ENCODE measurements at places on chromosomes 1 and 21.

GRCh38 chr21:19731251-19731650, 1267.0 kb upstream of the NCAM2 start:
- no peak for DNase-seq

DNA sequence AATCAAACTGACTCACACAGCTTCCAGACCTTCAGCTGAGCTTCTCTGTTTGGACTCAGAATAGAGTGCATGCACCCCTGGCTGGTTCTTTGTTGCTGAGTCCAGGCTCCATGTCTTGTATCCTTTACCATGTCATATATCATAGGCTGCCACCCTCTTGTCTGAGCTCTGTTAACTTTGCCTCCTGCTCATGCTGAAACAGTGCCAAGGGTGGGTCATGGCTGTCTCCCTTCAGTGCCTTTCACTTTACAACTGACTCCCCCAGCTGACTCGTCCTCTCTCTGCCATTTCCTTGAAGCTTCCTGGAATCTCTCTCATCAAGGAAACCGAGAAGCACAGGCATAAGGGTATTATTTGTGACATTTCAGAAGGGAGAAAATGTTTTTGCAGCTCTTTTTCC, 885.3 kb downstream of the TTLL7 start:
- no peak for DNase-seq

- DNase-seq: no peak
Measured at GRCh38 chr1:54136269-54136896, 16.4 kb downstream of the CDCP2 start.

DNA sequence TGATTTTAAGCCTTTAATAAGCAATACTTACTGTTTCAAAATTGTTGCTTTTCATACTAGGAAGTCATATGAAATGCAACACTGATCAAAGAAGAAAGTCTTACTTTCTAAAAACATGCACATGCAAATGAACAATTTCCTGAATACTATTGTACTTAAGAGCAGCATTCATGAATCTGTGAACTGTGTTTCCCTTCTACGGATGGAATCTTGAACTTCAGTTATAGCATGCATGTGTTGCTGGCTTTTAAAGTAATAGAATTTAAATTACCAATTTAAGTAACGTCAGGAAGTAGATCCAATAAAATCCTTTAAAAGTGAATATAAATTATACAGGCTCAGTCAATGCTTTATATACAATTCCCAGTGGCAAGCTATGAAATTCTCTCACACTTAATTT, 348.9 kb downstream of the KCNT2 start:
- no peak for DNase-seq

- no peak for DNase-seq
Measured at GRCh38 chr1:248140846-248141245, 4.1 kb upstream of the OR2M5 start.

DNA sequence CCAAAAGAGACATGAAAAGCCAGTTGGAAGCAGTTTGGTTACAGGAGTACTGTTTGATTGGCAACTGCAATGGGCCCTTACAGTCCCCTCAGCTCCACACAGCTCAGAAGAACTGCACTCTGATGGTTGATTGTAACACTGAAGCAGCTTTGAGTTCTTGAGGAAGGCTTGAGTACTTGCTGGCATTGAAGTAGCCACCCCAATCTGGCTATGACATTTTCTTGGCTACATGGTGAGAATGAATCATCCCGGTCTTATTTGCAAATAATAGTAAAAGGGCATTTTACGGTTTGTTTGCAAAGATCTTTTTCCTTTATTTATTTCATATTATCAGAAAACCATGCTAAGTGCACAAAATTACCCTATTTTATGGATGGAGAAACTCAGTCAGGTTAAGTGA, 159.7 kb upstream of the BEND5 start:
- no peak for DNase-seq

GRCh38 chr1:84108900-84109578, 35.0 kb upstream of the PRKACB start:
- DNase-seq: no peak

DNA sequence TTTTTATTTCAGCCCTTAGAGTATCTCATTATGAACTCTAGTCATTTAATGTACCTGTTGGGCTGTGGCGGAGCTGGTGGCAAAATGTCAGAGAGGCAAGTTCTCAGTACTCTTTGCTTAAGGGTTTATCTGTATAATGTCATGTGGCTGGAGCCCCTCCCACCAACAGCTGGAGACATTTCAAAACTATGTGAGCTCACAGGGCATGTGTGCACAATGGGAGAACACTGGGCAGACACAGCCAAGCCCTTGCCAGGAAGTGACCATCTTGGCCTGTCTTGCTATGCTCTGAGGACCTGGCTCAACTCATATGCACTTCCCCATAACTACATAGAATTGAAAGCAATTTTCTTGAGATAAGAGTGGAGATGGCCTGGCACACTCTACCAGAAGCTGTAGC, 296.4 kb downstream of the PTPRU start:
- no peak for DNase-seq

DNA sequence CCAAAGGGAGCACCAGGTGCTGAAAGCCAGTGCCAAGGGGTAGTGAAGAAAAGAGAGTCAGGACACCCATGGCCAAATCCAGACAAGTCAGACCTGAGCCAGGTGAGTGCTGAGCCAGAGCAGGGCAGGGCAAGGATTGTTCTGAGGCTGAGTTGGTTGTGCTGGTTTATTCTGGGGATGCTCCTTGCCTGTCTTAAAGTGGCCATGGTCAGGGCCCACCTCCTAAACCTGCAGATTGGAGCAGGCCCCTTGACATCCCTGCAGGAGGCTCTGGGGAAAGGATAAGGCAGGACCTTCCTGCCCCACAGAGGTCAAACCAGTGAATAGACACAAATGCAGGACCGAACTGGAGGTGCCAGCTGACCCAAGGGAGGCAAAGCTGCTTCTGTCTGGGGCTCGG, 138.4 kb downstream of the HIVEP3 start:
- DNase-seq: no peak

GRCh38 chr1:79969886-79970285, 963.4 kb upstream of the ADGRL4 start:
- no peak for DNase-seq

GRCh38 chr1:200143347-200143746, 115.8 kb downstream of the NR5A2 start:
- DNase-seq: no peak

- DNase-seq: no peak
Measured at GRCh38 chr1:58988752-58989151, 204.9 kb upstream of the JUN start.

- DNase-seq: peak; percentile 100
Measured at GRCh38 chr1:37807555-37808368, at the start of the genes C1orf122 and YRDC. C1orf122 (plus strand) TSS chr1:37807790; CDS start chr1:37808405, 615 bp downstream. YRDC (minus strand) TSS chr1:37808208; CDS start chr1:37808180, 28 bp downstream.

- no peak for DNase-seq
Measured at GRCh38 chr1:180053594-180054567, 99.3 kb downstream of the CEP350 start.

GRCh38 chr1:151563376-151563775, 23.3 kb downstream of the TUFT1 start:
- no peak for DNase-seq

GRCh38 chr21:35981514-35982070, 78.7 kb downstream of the SETD4 start:
- no peak for DNase-seq

DNA sequence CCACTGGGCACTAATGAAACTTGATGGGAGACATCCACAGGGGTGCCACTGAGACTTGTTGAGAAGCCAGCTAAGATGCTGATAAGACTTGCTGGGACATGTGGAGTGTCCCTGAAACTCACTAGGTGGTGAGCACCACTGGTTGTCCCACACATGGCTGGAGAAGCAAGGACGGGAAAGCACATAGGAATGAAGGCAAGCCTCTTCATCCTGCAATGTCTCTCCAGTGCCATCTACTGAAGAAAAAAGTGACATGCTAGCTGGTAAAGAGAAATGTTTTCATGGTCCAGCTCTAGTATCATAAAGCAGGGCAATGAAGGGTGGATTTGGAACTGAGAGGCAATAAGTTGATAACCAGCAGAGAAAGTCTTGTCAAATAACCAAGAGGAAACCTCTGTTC, 283.0 kb downstream of the PAPPA2 start:
- DNase-seq: peak; percentile 25

DNA sequence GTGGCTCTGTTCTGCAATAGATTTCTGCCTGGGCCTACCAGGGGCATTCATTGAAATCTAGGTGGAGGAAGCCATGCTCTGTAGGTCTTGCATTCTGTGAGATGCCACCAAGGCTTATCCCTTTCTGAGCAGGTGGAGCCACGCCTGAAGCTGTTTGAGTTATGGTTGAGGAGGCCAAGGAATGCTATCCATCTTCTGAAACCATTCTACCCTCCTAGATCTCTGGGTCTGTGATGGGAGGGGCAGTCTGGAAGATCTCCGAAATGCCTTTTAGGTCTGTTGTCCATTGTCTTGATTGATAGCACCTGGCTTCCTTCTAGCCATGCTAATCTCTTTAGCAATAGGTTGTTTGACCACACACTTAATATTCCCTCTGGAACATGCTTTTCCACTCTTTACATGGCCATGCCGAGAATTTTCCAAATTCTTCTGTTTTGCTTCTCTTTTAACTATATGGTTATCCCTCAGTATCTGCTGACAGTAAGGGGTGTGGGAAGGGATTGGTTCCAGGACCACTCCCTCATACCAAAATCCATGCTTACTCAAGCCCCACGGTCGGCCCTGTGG, 45.2 kb downstream of the AK4 start:
- DNase-seq: no peak

DNA sequence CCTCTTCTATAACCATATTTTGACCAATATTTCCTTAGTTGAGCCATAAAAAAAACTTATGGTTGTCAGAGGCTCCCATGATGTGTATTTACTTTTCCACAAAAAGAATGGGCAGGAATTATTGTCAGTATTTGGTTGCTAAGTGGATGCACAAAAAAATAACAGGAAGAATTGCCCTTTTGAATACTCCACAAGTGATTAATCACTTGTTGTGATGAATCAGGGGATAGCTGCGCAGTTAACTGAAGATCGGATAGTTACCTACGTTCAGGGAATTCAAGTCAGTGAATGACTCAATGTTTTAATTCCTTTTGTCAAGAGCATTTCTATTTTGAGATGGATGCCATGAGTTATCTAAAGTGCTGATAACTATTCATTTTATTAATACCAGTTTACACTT, 785.2 kb upstream of the B3GALT2 start:
- DNase-seq: no peak

- DNase-seq: peak; percentile 63
Measured at GRCh38 chr1:226548256-226549093, at the start of gene STUM. STUM (plus strand) TSS chr1:226548764; CDS start chr1:226548905, 141 bp downstream.

- no peak for DNase-seq
Measured at GRCh38 chr1:229364207-229365065, 21.6 kb upstream of the CCSAP start.

DNA sequence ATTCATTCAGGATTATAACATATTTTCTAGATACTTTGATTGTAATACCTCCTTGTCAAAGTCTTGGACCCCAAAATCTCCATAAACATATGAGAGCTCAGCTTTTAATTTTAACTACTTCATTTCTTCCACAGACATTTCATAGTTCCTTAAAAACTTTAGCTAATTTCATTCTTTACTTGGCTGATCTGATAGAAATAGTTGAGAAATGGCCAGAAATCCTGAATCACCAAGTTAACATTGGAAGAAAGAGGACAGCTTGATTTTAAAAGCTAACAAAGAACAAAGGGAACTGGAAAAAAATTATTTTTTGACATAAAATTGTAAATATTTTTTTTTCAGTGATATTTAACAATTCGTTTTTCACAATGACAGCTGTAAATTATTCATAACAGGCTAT, 216.5 kb downstream of the NTNG1 start:
- DNase-seq: no peak

DNA sequence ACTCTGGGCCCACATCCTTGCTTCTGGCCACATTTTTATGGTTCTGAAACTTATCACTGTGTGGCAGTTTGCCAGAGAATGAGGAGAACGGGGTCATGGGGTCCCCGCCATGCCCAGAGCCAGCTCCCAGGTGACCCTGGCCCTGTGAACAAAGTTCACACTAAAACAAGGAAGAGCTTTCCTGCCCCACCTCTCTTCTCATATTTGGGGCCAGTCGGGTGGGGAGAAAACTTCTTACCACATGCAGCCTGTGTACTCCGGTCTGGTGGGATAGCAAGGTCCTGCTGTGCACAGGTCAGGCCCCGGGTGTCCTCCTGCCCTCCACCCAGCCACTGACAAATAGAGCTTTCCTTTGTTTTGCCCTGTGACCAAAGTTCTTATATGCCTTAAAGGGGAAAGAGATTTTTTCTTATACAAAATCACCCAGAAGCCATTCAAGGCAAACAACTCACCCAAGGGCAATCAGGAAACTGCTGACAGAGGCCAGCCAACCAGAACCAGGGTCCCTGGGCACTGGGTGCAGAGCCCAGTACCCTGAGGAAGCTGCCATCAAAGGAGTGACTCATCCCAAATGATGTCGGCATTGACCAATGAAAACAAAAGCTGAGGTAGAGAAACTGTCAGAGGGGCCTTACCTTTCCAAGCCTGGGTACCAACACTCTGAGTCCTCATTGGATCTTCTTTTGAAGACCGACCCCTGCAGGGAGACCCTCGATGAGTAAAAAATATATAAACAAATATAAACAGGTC, 53.6 kb downstream of the OLIG1 start:
- no peak for DNase-seq

DNA sequence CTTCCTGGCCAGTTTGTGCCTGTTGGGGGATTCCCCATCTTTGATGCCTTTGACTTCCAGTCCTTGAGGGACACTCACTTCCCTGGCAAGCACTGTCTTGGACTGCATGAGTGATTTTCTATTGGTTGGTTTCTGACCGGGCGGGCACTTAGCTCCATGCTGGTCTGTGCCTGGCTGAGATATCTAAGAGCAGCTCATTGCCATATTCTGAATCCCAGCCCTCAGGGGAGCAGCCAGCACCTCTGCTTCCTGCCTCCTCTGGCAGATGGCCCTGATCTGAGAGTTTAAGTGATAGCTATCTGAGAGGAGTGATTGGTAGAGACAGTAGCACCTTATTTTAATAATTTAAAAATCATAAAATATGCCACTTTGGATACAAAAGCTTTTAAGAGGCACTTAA, 52.5 kb downstream of the DISC1 start:
- DNase-seq: no peak

DNA sequence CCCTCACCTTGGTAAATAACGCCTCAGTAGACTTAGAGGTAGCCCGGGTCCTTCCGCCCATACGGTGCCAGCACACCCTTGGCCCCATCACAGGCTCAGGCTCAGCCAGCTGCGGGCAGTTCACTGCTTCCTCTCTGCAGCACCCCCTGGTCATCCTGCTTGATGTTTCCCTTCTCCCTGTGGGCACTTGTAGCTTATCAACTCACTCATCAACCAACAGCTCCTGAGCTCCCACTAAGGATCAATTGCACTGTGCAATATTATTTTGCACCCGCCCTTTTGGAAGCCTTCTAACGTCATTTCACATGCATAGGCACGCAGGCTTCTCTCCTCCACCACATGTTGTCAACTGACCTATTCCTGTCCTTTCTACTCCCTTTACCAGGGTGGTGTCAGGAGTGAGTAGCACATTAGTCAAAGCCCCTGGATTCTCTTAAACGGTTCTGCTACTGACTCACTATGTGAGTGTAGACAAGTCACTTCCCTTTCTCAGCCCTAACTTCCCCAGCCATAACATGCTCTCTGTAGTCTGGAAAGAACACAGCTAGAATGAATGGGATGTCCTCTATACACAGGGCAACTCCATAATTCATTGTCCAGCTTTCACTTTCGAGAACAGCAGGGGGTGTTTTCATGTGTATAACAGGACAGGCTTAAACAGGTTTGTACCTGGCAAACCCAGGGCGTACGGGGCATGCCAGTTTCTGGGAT, 47.1 kb upstream of the IRF2BP2 start:
- peak; percentile 32 for DNase-seq

- DNase-seq: peak; percentile 18
Measured at GRCh38 chr1:178345238-178345637, 151.5 kb downstream of the CLEC20A start.

Measured in NCI-H510A treated with DMSO at 0.1 percent for 48 hours (cell line).